ENCODE measurements at places on chromosomes 7 and 10.

DNA sequence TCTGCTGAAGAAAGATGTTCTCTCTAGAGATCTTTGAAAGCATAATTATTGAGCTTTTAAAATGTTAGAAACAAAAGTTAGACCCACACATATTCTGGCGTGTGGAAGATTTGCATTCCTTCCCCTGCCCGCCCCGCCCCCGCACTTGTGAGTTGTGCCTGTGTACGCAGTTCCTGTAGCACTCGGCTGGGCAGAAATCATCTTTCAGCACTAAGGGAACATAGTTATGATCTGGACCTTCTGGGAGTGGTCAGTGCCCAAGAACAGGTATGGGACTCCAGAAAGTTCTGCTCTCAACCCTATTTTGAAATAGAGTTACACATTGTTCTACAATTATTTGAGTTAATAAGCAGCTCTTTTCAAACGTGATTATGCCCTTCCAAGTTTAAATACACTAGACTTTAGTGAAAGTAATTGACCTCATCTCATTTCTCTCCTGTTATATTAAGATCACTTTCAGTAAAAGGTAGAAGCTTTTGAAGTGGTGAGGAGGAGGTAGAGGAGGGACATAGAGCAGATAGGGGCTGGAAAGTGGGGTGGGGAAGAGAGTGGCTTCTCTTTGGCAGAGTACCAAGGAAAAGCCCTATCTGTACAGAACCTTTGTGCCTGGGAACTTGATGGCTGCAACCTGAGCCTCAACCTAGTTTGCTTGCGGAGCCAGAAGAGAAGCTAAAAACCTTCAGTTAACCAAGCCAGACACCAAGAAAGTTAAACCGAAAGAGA lies 5.7 kb downstream of the BLVRA start:
- no peak for DNase-seq

GRCh38 chr10:128861018-128861901 lies 605.8 kb upstream of the MGMT start:
- DNase-seq: no peak

- no peak for DNase-seq
These were observed 45.2 kb downstream of the VPS41 start for GRCh38 chr7:38863601-38864291.

- no peak for DNase-seq
These were observed 62.7 kb downstream of the ARID5B start for GRCh38 chr10:61964059-61964709.

- peak; percentile 50 for DNase-seq
These were observed 5.7 kb downstream of the PLCE1 start for GRCh38 chr10:93999401-93999851.

GRCh38 chr7:132531562-132531961 lies 44.7 kb downstream of the PLXNA4 start:
- DNase-seq: no peak

DNA sequence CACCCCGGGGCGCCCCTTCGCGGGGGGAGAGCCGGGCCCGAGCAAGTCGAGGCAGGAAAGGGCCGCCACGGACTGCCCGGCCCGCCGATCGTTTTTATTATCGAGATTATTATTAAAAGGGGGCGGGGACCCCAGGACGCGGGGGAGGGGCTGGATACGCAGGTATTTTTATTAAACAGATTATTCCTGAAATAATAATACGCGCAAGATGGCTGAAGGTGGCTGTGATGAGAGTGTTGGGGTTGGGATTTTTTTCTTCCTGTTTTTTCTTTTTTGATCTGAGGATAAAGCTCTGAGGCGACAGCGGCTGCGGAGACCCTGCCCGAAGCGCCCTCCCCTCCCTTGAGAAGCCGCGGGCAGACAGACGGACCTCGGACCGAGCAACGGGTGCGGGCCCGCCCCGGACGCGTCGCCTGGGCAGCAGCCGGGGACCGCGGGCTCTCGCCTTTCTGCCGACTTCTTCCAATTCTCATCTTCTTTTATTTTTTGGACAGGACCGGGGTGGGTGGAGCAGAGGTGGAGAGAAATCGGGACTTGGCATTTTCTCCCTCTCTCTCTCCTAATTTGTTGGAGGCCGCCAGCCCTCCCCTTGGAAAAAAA lies 1.4 kb upstream of the TRIM8 start:
- peak; percentile 47 for DNase-seq

- no peak for DNase-seq
These were observed 115.7 kb upstream of the GDF10 start for GRCh38 chr10:47184273-47184672.

- no peak for DNase-seq
These were observed 56.4 kb upstream of the DKK1 start for GRCh38 chr10:52257692-52258075.

- no peak for DNase-seq
These were observed 1660.3 kb upstream of the LRRTM3 start for GRCh38 chr10:65265451-65265954.

DNA sequence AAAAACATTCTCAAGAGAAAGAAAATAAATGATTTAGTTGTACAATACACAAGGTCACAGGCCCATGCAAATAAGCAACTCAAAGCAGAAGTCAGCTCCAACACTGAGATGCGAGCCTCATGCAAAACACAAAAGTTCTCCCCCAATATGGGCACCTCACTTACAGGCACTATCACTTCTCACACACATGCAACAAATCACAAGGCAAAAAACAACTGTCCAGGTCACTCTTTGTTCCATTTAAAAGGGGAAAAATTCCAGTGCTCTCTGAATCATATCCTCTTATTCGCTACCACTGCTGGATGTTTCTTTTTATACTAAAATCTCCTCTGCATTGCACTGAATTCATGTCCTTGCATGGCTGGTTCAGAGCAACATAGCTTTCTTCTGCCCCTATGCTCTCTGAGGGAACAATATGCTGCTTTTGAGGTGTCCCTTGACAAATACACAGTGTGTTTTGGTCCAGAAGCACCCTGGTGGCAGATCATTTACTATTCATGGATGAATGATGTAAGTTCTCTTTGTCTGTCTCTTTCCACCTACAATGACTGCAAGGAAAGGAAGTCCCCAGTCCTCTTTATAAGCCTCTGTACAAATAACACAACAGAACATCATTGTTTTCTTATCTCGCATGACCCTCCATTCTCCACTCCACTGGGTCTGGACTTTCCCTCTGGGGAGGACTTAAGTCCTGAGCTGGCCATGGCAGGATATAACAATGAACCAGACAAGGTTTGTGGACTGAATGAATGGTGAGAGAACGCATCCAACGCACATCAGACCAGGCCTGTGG lies 85.4 kb upstream of the GSDME start:
- DNase-seq: no peak

- no peak for DNase-seq
These were observed 53.9 kb upstream of the RAB18 start for GRCh38 chr10:27450225-27450624.

GRCh38 chr10:109348324-109348723 lies 575.0 kb downstream of the XPNPEP1 start:
- DNase-seq: no peak

- no peak for DNase-seq
These were observed 156.3 kb downstream of the NRP1 start for GRCh38 chr10:33178026-33178755.

GRCh38 chr7:17722798-17723197 lies 217.5 kb downstream of the SNX13 start:
- no peak for DNase-seq

- peak; percentile 30 for DNase-seq
These were observed 69.4 kb downstream of the ARL4A start for GRCh38 chr7:12756821-12757220.

DNA sequence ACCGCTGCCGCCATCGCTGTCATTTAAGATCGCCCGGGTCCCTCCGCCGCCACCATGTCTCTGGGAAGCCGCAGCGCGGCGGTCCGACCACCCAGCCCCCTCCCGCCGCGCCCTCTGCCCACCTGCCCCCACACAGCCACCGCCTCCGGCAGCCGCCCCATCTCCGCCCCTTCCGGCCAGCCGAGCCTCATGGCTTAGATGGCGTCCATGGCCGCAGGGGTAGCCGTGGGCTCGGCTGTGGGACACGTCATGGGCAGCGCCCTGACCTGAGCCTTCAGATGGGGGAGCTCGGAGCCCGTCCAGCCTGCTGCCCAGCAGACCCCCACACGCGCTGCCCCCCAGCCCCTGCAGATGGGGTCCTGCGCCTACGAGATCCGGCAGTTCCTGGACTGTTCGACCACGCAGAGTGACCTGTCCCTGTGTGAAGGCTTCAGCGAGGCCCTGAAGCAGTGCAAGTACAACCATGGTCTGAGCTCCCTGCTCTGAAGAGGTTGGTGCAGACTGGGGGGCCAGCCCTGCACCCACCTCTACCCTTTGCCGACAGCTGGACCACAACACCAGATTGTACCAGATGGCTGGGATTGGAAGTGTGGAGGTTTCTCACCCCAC lies 38.0 kb upstream of the TARP start:
- DNase-seq: no peak

DNA sequence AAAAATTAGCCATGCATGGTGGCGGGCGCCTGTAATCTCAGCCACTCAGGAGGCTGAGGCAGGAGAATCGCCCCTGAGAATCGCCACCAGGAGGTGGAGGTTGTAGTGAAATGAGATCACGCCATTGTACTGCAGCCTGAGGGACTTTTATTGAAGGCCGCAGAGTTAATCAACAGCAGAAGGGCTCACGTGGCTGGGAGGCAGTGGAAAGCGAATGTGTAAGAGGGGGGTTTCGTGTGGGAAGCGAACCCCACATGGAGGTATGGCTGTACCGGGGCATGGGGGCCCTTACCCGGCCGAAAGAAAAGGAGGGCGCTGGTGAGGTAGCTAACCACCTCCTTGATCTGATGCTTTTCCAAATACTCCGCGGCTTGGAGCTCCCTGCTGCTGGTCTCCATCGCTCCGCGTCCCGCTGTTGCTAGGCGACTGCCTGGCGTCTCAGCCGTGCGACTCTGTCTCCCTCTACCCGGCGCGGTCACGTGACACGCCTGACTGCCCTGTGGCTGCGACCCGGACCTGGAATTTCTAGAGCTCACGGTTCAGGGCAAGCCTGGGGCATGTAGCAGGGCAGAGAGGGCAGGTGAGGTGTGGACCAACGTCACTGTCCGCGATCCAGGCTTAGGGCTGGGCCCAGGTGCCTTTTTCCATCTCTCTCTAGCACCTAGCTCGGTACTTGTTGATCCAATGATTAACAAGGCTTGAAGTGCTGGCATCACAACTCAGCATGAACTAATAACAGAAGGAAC lies at the start of gene EFCAB10:
Gene EFCAB10 (minus strand): TSS at position 428 of the 746 bp plus-strand sequence. CDS start 30 bp downstream, at position 398.
- DNase-seq: peak; percentile 82

DNA sequence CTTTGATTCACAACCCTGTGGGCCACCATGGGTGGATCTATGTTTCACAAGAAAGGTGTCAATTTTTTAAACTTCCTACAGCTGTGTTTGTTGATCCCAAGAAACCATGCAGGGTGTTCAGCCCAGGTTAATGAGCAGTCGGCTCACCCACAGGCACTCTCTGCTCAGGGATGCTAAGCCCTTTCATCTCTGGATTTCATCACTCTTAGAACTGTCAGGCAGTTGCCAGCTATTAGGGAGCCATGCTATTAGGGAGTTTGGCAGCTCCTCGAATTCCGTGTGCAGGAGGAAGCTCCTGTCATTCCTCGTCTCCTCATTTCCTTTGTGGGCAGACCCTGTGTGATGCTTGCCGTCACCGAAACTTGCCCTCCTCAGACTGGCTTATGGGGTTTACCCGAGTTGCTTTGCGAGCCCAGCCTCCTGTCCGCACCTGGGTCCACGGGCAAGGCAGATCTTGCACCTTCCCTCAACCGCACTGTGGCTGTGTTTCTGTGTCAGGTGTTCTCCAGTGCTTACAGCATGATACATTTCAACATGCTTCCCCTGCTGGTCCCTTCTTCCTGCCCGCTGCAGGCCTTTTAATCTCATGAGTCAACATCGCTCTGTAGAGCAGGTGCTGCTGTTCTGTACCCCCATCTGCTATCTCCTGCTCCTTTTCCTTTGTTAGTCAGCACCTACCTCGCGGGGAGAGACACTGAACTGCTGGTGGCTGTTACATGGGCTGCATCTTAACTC lies 509.8 kb downstream of the SUGCT start:
- no peak for DNase-seq

DNA sequence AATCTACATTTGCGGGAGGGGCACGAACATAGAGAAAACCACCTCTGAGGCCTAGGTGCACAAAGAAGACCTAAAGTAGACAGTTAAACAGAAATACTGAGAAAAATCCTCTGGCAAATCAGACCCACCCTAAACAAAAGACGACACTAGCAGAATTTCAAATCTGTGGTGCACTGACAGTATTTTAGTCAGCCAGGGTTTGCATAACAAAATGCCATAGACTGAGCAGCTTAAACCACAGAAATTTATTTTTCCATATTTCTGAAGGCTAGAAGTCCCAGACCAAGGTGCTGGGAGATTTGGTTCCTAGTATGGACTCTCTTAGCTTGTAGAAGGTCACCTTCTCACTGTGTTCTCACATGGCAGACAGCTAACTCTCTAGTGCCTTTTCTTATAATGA lies 26.3 kb downstream of the IPMK start:
- peak; percentile 41 for DNase-seq

DNA sequence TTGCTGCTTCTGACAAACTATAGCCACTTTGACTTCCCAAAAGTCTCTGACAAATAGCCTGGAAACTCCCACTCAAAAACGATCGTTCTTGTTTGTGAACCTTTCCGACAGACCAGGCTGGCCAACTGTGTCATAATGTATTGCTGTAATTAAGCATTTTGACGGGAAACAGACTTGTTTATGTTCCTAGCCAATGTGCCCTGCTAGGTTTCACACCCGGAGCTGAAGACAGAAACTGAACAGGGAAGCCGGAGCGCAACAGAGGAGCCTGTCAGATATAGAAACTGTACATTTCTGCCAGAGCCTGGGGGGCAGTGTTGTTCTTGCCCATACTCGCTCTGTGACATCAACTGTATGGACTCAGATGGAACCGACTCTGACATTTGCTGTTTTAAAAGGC lies 55.3 kb upstream of the C7orf33 start:
- no peak for DNase-seq

GRCh38 chr10:3432081-3432825 lies 259.7 kb upstream of the PITRM1 start:
- DNase-seq: no peak

DNA sequence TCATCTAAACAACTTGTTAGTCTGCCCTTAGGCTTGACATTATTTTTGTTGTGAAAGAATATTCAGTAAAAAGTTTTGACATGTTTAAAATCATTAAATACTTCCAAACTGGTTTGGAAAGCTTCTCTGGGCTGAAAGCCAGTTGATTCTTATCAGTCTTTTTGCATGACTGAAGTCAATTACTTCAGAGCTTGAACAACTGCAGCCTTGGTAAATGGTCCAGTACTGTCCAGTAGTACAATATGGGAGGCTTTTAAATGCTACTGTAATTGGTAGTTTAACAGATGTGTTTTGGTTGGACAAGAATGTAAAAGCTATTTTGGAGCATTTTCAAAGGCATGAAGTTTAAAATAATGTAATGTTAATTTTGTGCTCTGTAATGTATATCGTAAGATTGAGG lies 103.4 kb downstream of the SDK1 start:
- DNase-seq: no peak

GRCh38 chr7:54189330-54189729 lies 352.8 kb upstream of the VSTM2A start:
- no peak for DNase-seq

GRCh38 chr10:52883996-52884871 lies 111.7 kb upstream of the MBL2 start:
- peak; percentile 57 for DNase-seq
